ENCODE measurements at places on chromosomes 3 and 15. TPM values are rescaled to one million over a fixed set of nuclear protein-coding genes. Genes with fewer than 3 reads are reported as not detected.

Gene TSPAN3
- 126 TPM for total RNA-seq

Gene EPHB1
- total RNA-seq, result 1.6 TPM

DNA sequence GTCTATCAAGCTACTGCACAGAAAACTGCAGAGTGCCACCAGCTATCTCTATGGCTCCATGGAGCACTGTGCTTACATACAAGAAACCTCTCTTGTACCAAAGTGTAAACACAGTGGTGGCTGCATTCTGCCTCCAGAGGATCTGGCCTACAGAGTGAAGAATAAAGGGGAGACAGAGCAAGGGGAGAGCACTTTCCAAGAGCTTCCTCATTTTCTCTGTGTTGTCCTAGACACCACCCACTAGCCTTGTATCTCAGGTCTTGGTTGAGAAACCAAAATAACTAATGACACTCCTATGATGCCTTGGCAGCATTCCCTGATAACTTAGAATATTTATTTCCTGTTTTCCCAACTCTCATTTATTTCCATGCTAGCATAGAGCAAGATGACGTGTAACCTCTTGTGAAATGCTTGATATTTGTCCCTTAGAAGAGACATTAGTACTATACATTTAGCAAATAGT is 56.9 kb upstream of the PHLDB2 start:
- DNase-seq, result no peak

GRCh38 chr3:175105066-175105465 is 245.9 kb downstream of the NAALADL2 start:
- no peak for DNase-seq

- no peak for DNase-seq
These were observed 55.9 kb upstream of the OSBPL11 start for GRCh38 chr3:125651244-125651643.

DNA sequence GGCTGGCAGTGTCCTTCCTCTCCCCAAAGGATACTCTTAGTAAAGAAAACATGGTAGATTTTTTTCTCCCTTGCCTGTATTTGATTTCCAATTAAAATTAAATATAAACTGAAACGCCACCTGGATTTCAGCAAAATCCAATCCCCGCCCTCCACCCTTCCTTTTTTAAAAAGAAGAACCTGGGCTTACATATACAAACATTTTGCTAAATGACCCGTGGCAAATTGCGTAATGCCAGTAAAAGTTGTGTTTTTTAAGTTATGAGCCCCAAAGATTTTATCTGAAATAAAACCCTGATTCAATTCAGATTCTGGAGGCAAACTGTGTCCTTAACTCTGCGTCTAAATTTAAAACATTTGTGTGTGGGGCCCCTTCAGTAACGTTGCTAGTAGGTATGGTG is 403.0 kb downstream of the FOXP1 start:
- no peak for DNase-seq

Data from right cardiac atrium (tissue), 5 donors.